Stimulated activated CD4-positive, alpha-beta T cell treated with anti-CD3 and anti-CD28 coated beads, Interleukin-15, amount 100 ng/mL, for 1 hour (primary cell): ENCODE measurements at places on chromosomes 3 and 15.

DNA sequence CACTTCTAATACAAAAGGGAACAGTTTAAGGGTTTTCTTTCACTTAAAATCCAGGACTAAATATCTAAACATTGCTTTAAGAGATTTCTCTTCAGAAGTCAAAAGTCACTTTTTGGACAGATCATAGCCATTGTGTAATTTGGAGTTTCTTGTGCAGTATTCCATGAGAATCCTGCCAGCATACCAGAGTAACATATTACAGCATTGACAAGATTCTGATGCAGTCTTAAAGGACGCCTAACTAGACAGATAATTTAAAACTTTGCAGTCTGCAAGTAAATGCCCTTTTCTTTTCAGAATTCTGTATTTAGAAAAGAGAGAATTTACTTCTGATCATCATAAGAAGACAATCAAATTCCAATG lies 17.5 kb upstream of the IGSF10 start:
- DNase-seq, result no peak

- DNase-seq, result no peak
These were observed 25.8 kb downstream of the SGO1 start for GRCh38 chr3:20160230-20160629.

DNA sequence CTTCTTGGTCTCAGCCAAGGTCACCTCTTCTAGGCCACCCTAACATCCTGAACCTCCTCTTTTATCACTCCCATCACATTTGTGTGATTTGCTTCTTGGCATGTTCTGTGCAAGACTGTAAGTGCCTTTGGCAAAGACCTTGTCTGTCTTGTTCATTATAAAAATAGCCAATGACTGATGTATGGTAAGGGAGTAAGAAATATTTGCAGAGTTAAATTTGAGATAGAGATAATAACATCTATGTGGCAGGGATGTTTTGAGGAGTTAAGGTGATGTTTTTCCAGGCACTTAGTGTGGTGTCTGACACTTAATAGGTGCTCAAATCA lies 202.3 kb downstream of the CADPS start:
- no peak for DNase-seq

GRCh38 chr3:120853416-120853815 lies 54.6 kb upstream of the STXBP5L start:
- no peak for DNase-seq

DNA sequence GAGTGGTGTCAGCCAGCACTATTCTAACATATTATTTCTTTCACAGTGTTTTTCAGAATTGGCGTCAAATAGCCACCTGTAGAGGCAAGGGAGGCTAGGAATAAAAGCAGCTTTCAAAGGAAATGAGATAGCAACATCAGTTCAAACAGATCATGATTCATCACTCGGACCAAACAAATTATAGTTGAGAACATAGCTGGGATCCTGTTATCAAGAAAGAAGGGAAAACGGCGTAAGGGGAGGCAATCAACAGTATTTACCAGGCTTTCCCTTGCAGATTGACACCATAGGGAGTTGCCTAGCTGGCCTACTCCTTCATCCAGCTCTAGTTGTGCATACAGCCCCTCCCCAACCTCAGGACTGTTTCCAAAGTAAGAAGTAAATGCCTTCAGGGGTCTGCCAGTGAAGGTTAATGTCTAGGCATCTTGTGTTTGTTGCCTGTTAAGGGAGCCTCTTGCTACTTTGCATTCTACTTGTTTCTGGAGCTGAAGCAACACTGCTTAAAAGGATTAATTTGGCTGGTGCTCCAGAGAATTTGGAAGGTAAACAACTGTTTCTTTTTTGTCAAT lies 286.5 kb downstream of the NSUN3 start:
- no peak for DNase-seq

DNA sequence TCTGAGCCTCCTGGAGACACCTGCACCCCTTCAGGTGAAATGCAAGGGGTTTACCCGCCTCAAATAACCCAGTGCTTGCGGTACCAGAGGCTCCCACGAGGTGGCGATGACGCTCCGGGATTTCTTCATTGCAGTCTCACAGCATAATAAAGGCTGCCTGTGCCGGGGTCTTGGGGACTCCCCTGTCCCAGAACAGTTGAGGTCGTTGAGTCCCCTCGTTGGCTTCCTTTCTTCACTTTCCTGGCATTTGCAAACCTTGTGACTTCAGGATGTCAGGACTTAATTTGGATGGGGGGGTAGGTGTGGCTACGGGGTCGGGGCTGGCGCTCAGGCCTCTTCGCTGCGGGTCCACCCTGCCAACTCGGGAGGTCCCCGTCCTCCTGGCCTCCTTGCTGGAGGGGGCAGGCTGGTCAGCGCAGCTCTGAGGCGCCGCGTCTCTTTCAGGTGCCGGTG lies 1.3 kb downstream of the GNAT1 start:
- DNase-seq, result peak; percentile 83

DNA sequence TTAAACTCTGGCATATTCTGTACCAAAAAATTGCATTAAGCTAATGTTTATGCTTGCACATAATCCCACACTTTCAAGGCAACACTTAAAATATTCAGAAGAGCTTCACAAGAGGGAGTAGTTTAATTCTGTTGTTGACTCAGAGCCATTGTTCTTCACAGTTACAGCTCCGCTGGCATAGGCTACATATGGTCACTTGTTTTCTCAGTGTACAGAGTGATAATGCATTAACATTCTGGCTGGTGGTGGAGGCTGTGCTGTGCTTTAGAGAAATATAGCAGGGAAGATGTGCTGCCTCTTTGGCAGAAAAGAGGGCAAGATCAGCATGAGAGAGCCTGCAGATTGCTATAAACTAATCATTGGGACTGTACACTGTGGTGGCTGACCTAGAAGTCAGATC lies 13.3 kb downstream of the NLGN1 start:
- DNase-seq, result no peak

DNA sequence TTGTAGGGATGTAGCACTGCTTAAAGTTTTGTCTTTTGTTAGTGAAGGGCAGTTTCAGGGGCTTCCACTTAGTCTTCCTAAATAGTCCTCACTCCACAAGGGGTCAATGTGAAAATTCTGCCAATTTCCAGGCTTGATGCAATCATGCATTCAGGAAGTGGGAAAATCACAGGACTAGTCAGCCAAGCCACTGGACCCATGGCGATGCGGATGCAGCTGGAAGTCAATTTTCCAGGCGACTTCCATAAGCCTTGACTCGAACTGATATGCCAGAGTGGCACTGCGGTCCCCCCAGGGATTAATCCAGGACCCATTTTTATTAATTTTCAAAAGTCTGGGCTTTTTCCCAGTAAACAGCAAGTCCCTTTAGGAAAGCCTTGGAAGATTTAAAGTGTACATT lies 26.1 kb downstream of the GBE1 start:
- DNase-seq, result no peak

DNA sequence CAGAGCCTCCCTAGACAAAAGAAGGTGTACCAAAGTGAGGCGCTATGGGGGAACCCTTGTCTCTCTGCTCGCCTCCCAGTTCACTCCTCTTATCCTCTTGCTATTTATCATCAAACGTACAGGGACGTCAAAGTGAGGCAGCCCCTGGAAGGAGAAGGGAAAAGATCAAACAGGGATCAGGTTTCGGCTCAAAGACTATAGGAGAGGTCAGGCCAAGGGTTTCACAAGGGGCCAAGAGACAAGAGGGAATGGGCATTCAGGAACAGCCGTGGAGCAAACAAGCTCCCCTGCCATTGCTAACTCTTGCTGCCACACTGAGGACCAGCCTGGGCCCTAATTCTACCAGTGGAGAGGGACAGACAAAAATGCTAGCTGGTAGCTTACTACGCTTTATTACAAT lies 168.7 kb downstream of the GREM1 start:
- no peak for DNase-seq

DNA sequence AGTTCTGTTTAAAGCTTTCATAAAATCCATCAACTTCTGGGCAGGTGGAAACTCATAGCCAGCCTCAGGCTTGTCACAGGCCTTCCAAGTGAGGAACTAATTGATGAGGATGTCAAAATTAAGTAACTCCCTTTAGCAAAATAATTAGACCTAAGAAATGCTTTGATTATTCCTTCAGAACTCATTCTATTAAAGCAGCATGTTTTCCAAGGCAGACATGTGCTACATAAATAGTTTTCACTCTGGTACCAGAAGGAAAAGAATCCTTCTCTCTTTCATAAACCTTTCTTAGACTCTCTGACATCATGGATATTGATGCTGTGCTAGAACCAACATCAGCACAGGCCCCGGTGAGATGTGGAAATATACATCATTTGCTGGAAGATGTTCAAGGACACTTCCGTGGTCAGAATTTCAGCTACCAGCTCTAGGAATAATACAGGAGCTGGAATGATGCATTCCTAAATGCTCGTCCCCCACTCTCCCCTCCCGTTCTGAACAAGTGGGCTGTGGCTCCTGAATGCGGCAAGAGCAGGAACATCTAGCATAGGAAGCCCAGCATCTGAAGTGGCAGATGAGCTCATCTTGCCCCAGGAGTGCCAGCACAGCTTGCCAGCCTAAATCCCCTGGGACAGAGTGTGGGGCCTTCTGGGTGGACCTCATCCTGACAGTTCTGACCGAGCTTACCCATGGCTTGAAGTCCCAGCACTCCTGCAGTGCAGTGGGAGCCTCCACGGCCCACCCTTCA lies 82.4 kb downstream of the WWTR1 start:
- no peak for DNase-seq

DNA sequence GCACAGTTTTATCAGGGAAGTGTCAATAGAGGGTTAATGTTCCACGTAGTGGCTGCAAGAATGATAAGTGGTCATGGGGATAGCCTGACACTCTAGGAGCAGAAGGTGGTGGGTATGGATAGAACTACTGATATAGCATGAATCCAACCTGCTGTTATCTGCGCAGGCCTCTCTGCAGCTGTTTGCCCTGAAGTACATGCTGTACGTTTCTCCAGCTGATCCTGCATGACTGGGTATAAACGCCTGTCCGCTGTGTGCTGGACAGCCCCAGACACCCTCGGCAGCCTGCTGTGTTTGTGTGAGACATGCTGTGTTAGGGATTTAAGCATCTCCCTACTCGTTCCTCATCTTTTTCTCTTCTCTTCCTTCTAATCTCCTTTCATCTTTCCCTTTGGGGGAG lies 87.1 kb downstream of the LPP start:
- no peak for DNase-seq

DNA sequence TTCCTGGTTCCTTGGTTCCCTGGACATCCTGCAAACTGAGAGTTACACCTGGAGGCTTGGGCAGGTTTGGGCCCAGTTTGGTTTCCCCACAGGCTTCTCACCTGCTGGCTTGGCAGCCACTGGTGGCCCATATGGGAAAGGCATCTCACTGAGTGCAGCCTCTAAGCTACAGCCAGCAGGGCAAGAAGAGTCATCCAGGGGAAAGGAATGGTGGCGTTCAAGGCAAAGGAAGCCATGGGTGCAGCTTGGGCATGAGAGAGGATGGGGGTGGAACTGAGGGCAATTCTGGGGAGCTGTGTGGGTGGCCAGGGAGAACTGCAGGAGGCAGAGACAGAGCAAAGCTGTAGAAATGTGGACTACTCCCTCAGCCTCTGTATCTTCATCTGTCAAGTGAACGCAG lies 106.4 kb downstream of the EPHB1 start:
- DNase-seq, result no peak

DNA sequence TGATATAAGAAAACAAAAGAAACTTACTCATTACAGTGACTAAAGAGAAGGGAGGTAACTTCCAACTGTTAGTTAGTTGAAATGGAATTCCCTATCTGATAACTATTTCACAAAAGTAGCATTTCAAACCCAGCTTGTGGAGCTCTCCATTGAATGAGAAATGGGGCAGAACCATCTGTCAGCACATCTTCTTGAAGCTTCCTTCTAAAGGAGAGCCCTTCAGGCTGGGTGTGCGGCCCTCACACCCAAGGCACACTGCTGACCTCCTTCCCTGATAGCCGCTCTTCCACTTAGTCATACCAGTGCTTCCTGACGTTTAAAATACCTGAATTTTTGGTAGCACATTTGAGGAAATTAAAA lies 28.1 kb upstream of the VEPH1 start:
- DNase-seq, result no peak

- no peak for DNase-seq
These were observed 393.4 kb upstream of the NR2F2 start for GRCh38 chr15:95937128-95937528.

DNA sequence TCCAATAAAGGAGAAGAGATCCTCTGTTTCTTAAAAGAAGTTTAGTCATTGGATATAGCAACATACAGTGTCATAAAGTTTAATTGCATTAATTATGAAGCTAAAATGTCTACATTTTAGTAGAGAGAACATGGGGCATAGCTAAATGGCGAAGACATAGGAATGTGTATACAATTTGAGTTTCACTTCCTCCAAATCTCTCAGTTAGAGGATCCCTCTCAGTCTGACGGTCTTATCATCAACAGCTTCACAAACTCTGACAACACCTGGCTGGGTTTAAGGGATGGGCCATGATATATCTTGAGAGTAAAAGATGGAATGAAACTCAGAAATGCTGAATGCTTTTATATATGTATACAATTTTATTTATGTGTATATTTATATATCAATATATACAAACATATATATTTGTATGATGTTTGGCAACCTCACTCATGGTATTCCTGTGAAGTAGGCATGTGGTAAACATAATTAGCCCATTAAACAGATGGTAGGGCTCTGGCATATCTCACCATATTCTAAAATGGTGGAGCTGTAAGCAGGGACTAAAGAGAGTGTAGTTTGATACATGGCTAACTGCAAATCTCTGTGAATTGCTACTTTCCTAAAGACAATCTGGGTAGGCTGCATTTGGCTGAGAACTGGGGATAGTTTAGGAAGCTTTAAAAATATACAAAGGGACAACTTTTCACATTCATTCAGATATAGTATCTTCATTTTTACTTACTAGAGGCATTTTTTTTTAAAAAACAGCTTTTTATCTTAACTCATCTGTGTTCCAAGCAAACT lies 111.6 kb downstream of the TIGIT start:
- DNase-seq, result no peak

DNA sequence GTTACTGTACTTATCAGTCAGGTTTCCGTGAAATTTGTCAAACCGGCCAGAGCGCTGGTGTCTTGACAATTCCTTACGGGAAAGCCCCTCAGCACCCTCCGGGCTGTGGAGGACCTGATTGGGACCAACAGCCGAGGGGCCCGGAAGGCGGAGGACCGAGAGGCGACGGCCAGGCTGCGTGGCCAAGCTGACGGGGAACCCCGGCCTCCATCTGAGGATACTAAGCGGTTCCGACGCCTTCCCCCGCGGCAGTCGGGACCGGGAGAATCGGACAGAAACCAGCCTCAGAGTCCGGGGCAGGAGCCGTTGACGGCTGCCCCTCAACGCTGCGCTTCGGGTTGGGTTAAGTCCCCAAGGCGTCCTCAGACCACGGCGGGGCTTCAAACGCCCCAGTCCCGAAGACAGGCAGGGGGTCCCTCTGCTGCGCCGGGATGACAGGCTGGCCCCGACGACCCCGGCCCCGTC lies 499 bp downstream of the ALDH1A2 start:
- peak; percentile 1 for DNase-seq
